Activated CD4-positive, alpha-beta T cell treated with anti-CD3 and anti-CD28 coated beads for 36 hours (primary cell): ENCODE measurements at places on chromosomes 3 and 15. TPM values are rescaled to one million over a fixed set of nuclear protein-coding genes. Genes with fewer than 3 reads are reported as not detected.

Gene C15orf62
- 0.58 TPM for total RNA-seq

Gene LARP6
- total RNA-seq, result 0.14 TPM

Gene PATL2
- total RNA-seq, result 11.2 TPM

Gene EIF4A2
- total RNA-seq, result 390 TPM

Gene SLC22A13
- 0.21 TPM for total RNA-seq

Gene TRPM1
- total RNA-seq, result not detected

Gene RBMS3
- 2.0 TPM for total RNA-seq

Gene CCR3
- not detected for total RNA-seq

Gene WDR48
- total RNA-seq, result 36.5 TPM
